ENCODE measurements at places on chromosomes 5 and 9.

DNA sequence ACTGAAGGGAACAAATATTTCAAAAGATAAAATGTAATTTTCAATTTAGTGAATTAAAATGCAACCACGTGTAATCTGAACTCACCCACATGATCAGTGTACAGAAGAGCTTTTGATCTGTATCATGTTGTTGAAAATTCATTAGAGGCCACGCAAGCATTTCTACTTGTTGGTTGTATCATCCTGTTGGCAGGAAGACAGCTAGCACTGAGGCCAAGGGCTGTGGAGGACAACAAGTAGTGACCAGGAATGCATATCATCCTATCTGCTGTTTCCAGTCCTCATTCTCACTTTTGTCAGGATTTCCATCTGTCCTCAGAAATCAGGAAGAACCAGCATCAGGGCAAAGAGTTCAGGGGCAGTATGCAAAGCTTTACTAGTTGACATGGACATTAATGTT lies 29.9 kb upstream of the CKS2 start:
- no peak for DNase-seq

DNA sequence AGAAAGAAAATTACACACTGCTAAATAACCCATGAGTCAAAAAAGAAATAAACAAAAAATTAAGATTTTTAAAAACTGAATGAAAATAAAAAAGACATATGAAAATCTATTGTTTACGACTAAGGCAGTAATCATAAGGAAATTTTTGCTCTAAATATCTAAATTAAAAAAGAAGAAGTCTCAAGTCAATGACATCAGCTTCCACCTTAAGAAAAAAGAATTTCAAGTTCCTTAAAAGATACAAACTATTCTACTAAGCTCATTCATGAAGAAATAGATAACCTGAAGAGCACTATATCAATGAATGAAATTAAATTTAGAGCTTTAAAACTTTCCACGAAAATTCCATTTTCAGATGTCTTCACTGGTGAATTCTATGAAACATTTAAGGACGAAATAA lies 15.7 kb upstream of the STARD4 start:
- DNase-seq: no peak

DNA sequence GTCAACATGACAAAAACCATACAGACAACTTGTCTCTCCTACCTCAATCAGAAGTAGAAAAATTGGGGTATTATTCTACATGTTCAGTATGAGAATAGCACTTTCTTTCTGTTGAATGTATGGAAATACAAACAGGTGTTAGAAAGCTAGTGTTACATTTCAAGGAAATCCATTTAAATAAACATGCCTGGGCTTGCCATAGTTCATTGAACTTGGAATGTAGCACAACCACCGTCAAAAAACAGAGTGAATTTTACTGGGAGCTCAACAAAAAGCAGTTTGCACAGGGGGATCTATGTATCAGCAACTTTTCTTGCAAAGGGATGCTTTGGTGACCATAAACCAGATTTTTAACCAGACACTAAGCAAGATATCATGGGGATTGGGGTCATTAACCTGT lies 307.9 kb upstream of the SMARCA2 start:
- no peak for DNase-seq

DNA sequence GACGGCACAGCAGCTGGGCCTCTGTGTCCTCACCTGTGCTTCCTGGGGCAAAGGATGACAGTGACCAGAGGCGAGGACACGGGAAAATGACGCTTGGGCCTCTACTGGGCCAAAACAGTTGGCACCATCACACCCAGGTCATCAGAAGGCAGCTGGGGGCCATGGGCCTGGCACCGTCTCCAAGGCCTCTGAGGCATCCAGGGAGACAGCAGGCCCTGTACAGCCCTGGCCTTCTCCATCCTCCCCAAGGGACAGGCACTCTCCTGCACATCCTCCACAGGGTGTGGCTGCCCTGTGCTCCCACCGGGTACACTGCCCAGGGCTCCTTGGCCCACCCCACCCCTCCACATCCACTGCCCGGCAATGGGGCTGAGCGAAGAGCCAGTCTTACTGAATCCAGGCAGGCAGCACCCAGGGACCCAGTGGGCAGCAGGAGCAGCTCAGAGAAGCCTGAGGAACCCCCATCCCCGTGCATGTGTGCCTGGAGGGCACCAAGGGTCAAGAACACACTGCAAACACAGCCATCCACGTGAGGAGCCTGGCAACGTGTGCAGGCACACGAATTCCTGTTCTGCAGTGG lies 4.0 kb downstream of the LPCAT1 start:
- DNase-seq: no peak
